ENCODE measurements at places on chromosomes 7 and 10.

DNA sequence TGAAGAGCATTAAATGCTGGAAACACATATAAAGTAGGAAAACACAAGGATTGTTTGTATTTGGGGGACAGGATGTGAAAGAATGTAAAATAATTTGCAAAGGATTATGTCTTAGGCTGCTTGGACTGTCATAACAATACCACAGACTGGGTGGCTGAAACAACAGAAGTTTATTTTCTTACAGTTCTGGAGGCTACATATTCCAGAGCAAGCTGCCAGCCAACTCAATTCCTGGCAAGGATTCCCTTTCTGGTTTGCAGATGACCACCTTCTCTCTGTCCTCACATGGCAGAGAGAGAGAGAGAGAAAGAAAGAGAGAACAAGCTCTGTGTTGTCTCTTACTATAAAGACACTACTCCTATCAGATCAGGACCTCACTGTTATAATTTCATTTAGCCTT is 8.8 kb upstream of the LAMB4 start:
- DNase-seq = no peak

GRCh38 chr7:7919449-7919945 is 49.1 kb upstream of the GLCCI1 start:
- DNase-seq = no peak

- DNase-seq = no peak
These were observed 115.4 kb upstream of the TNRC18 start for GRCh38 chr7:5539013-5539411.

GRCh38 chr7:46654546-46655443 is 733.7 kb upstream of the IGFBP3 start:
- DNase-seq = no peak

GRCh38 chr7:132526111-132526740 is 50.0 kb downstream of the PLXNA4 start:
- DNase-seq = no peak

DNA sequence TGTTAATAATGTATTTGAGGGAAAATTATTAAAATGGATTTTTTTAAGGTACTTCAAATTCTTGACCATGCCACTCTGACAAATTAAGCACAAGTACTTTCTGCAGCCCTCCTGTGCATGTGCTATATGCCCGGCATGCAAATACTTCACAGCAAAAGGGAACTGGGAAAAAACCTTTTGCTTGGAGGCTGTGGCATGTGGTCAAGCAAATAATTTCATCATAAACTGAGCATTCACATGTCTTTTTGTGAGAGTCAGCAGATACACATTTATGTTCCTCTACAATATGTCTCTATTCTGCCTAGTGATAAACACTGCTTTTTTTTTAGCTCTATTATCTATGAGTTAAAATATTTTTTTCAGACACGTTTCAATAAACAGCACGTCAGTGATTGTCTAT is 53.7 kb upstream of the SEMA3A start:
- DNase-seq = no peak

DNA sequence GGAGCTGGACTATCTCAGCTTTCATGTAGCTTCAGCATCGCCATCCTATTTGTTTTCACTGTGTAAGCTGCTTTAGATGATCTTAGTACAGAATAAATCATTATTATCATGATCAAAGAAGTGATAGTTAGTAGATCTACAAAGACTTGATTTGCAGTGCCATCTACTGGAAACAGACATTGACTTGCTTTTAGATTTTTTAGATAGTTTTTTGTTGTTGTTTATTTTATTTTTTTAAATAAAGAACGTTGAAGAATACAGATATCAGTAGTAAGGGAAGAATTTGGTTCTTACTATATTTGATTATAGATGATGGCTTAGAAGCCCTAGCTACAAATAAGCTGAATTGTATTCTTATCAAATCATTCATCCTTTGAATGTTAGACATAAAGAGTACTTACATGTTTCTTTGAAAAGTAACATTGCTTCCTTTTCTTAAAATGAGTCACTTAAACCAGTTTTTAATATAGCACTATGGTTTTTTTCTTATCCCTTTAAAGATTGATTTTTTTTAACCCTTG is 6.3 kb upstream of the SFMBT2 start:
- peak; percentile 55 for DNase-seq

DNA sequence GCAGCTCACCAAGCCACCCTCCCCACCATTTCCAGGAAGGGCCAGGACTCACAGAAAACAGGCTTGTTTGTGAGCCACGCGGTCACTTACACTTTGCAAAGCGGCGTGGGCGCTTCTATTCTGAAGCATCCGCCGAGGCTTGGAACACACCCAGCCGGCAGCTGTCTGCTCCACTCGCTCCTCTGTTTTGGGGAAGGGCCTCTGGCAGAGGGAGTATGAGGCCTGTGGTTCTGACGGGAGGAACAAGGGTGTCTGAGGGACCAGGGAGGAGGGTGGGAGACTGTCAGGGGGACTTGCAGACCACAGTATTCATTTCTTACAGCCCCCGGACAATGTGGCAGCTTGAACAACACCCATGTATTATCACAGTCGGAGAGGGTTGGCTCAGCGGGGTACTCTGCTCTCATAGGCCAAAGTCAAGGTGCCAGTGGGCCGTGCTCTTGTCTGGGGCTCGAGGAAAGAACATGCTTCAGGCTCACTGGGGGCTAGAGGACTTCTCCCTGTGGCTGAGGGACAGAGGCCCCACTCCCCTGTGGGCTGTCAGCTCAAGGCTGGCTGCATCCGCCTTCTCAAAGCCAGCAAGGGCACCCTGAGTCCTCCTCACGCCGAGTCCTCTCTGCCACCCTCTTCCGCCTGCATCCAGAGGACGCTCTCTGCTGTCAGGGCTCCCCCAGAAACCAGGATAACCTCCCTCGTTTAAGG is 60.4 kb upstream of the FAM20C start:
- no peak for DNase-seq

DNA sequence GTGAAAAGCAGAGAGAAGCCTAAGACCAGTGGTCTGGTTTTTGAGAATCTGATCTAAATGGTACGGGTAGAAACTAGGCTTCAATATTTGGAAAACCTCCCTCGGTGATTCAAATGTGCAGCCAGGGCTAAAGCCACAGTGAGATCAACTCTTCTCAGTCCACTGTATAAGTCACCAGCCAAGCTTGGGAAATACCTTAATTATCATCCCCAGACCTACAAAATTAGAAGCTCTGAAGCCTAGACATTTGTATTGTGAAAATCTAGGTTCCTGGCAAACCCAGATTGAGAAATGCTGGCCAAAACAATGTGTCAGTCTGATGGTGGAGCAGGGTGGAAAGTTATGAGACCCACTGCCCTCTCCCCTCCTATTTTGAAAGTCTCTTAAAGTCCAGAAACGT is 131.7 kb downstream of the DGKI start:
- DNase-seq = no peak

GRCh38 chr7:138116892-138117291 is 40.6 kb downstream of the AKR1D1 start:
- DNase-seq = no peak

DNA sequence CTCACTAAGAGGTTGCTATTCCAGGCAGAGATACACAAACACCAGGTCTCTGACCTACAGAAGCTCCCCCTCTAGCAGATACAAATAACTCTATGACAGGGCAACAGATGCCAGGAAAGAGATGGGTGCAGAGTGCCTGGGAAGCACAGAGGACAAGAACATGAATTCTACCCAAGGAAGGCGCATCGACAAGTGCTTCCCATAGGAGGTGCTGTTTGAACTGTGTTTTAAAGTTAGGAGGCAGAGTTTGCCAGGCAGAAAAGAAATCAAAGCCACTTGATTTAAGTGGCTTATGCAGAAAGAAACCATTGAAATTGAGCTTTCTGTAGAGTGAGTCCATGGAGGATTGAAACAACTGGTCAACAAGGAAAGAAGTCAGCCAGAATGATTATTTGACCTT is 35.3 kb upstream of the EGR2 start:
- peak; percentile 34 for DNase-seq

DNA sequence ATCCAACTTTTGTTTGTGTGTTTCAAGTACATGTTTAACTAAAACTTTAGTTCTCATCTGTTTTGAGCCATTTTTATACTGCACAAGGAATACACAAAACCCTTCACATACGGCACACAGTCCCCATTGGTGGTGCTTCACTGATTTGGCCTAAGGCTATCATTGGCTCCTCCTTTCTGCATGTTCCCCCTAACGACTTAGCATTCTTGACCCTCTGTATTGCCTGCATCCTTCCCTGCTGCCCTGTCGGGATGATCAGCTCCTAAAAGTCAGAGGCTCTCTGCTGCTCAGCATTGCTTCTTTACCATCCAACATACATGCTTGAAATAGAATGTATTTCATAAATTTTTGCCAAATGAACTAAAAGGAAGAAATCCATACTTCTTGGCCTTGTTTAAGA is 111.4 kb upstream of the ABCB5 start:
- no peak for DNase-seq

DNA sequence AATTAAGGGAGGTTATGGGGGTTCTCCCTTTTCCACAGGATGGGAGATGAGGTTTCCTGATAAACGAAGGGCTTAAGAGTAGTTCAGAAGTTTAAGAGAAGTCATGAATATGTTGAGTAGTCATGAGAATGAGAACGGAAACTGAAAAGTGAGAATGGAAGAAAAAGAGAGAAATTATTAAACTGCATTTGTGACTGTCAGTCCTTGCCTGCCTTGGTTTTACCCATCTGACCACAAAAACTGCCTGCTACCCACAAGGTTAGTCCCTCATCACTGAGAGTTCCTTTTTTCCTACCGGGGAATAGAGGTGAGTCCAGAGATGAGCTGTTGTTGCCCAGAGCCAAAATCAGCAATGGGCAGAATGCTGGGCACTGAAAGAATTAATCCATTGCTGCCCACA is 174.1 kb upstream of the BET1 start:
- no peak for DNase-seq

DNA sequence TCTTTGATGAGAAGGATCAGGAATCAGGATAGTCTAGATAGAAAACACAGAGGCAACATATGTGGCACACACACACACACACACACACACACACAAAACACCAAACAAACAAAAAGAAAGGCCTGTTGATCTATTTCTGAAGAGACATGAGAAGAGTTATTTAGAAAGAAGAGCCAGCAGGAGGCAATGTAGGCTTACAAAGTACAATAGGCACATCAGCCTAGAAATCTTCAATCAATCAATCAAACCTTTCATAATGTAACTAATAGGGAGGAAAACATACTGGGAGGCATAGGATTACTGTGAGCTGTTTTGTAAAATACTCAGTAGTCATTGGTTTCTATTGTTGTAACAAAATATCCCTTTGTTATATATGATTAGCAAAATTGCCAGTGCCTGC is 47.3 kb upstream of the TES start:
- no peak for DNase-seq

DNA sequence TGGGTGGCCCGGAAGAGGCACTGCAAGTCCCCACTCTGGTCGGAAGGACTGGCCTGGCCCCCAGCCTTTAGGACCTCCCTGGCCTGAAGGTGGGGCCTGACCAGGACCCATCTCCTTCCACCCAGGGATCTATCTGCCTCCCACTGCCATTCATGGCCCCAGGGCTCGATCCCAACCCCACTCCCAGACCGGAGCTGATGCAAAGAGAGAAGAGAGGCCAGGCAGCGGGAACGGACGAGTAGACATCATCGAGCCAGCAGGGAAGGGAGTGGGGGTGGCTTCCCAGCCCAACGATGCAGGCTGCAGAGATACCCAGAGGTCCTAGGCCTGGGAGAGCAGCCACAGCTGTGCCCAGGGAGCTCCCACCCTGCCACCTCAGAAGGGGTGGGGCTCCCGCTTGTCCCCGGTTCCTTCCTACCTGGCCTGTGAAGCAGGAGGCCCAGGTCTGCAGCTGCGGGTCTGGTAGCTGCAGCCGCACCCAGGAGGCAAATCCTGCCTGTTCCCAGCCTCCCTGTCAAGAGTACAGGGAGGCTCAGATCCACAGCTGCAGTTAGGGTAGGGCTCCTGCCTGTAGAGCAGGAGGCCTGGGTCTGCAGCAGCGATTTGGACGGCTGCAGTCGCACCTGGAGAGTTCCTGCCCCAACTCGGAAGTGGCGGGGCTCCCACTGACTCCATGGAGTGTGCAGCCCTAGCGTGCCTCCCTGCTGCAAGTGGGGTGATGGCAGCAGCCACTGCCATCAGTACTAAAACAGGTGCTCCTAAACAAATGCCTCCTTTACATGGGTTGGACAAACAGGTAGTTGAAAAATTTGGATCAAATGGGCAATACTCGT is 1151.0 kb upstream of the PHF14 start:
- DNase-seq = no peak

DNA sequence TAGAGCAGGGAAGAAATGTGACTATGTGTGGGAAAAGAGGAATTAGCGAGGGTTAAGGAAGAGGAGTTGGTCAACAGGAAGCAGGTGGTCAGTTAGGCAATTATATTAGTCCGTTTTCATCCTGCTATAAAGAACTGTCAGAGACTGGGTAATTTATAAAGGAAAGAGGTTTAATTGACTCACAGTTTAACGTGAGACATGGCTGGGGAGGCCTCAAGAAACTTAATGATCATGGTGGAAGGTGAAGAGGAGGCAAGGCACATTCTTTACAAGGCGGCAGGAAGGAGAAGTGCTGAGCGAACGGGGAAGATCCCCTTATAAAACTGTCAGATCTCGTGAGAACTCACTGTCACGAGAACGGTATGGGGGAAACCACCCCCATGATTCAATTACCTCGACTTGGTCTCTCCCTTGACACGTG is 35.0 kb downstream of the RAMP3 start:
- DNase-seq = no peak

GRCh38 chr7:94395141-94396036 is 694 bp downstream of the COL1A2 start:
- DNase-seq = peak; percentile 81

DNA sequence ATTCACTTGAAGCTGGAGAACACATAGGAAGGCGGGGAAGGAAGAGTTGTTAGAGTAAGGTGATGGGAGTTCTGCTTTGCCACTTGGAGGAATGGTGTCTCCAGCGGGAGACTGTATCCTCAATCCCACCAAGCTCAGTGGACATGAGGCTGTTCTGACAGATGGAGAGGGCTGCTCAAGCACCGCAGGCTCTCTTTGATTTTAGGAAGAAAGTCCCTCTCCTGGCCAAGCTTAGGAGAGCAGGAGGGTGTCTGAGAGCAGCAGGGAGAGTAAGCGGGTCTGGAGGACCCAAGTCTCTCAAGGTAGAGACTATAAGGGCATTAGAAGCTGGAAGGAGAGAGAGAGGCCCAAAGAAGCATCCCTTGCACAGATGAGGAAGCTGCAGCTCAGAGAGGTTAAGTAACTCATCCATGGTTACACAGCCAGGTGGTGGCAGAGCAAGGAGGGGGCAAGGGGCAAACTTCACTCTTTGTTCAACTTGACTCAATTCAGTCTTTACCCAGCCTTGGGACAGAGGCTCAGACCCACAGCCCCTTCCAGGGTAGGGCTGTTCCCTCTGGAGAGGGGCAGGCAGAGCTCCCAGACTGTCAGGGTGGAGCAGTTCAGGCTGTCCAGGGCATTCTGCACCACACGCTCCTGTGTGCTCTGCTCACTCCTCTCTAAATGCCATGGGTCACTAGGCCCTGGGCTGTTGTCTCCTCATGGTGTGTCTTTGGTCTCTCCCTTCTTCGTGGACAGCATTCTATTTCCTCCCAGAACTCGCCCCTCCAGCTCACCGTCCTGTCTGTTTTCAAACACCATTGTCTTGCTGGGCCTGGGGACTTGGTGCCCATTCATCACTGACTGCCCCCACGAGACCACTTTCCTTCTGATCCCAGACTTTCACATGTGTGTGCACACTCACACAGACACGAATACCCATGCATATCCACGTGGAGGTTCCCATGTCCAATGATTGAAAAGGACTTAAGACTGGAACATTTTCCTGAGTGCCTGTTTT is 8.9 kb downstream of the CHAT start:
- no peak for DNase-seq

- no peak for DNase-seq
These were observed 40.3 kb downstream of the ARHGAP22 start for GRCh38 chr10:48564466-48565160.
